ENCODE measurements at places on chromosomes 11 and 22.

GRCh38 chr22:32326647-32327046 lies 31.0 kb upstream of the RFPL3 start:
- no peak for DNase-seq

DNA sequence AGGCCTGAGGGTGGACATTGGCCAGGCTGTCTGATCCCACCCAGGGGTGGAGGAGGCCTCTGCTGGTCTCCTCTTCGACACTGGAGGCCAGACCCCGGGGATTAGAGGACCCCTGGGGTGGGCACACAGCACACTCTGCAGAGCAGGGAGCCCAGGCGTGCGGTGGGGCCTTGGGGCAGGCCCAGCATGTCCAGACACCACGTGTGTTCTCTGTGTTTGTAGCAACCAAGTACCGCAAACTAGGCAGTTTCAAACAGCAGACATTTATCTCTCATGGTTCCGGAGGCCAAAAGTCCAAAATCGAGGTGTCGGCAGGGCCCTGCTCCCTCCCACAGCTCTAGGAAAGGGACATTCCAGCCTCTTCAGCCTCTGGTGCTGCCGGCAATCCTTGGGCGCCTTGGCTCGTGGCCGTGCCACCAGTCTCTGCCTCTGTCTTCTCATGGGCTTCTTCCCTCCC lies 1.5 kb downstream of the PANX2 start:
- no peak for DNase-seq

DNA sequence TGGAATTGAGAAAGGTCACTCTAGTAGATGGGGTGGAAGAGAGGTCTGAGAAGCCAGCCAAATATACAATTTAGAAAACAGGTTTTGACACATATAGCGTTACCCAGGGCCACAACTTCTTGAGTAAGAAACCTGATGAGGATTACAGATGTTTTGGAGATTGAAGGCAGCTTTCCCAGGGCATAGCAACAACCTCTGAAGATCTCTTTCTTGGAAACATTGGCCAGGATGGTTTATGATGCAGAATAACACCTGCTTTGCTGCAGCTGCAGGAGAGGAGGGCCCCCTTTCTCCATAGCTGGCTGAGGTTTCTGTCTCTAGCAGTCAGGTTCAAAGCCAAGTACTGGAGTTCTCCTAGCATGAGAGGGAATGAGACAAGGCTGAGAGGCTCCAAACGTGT lies 75.1 kb upstream of the NUP50 start:
- no peak for DNase-seq

GRCh38 chr11:46710821-46711269 lies 8.2 kb upstream of the F2 start:
- peak; percentile 65 for DNase-seq

- no peak for DNase-seq
Observed at GRCh38 chr11:120660024-120660565, 148.5 kb downstream of the GRIK4 start.

GRCh38 chr22:34943830-34944229 lies 122.1 kb upstream of the ISX start:
- DNase-seq: no peak

- DNase-seq: no peak
Observed at GRCh38 chr11:134003792-134004495, 47.2 kb upstream of the IGSF9B start.

GRCh38 chr11:92967867-92968266 lies 1.6 kb upstream of the MTNR1B start:
- DNase-seq: no peak

DNA sequence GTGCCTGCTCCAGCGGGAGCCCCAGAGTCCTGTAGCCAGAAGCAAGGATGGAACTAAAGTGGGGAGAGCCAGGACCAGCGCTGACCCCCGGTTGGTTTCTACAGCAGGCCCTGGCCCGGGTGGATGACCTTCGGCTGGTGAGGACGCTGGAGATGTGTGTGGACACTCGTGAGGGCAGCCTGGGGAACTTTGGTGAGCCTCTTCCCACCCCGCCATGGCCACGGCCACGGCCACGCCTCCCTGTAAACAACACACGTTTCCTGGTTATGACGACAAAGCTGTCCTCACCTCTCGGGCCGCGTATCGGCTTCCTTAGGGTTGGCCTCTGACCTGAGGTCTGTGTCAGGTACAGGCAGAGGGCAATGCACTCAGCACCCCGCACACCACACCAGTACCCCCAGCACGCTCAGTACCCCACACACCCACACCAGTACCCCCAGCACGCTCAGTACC lies 4.1 kb downstream of the LRRC56 start:
- DNase-seq: no peak

DNA sequence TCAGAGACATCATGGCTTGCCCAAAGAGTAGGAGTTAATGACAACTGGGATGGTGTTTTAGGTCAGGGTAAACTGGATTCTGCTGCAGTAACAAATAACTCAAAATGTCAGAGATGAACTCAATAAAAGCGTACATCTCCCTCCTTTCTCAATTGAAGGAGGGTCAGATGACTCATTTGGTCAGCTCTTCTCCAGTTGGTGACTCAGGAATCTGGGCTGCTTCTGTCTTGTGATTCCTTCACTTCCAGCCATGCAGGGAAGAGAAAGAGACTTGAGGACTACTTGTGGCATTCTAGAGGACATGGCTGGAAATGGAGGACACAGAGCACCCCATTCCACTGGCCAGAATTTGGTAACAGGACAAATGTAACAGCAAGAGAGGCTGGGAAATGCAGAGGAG lies 3.2 kb upstream of the SYT13 start:
- DNase-seq: no peak

DNA sequence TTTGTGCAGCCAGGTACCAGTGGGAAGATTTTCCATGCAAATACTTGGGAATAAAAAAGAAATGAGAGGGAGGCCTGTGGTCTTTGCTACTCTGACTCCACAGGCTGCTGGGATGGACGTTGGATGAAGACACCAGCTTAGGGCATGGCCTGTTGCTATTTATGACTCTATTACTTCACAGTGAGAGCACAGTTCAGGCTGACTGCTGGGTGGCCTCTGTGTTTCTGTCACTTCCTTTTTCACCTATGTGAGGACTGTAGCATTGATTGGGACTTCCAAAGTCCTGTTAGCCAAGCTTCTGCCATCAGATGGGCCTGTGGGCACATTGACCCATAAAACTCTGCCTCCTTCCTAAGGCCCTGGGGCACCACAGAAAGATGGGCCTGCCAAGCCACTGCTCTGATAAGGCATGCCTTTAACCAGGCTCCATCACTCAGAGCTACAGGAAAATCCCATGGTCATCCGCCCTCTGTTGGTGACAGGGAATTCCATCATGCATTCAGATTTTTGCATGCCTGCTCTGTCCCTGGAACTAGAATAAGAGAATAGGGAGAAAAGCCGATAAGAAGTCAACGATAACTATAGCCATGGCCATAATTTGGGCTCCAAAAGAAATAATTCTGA lies 64.6 kb downstream of the KCNJ1 start:
- no peak for DNase-seq

DNA sequence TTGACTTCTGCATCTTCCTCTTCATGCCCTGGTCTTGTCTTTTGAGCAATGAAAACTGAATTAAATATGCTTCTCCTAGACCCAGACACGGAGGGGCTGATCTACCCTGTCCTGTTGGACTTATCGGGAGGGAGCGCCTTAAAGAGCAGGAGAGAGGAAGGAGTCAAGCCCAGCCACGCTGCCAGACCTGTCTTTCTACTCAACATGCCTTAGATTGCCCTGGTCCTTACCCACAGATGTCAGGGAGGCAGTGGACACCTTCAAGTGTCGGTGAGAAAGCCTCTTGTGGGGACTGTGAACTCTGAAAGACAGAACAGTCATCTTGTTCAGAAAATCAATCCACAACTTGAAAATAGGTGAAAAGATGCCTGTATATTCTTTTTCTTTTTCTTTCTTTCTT lies 61.8 kb downstream of the IRAG1 start:
- DNase-seq: no peak

DNA sequence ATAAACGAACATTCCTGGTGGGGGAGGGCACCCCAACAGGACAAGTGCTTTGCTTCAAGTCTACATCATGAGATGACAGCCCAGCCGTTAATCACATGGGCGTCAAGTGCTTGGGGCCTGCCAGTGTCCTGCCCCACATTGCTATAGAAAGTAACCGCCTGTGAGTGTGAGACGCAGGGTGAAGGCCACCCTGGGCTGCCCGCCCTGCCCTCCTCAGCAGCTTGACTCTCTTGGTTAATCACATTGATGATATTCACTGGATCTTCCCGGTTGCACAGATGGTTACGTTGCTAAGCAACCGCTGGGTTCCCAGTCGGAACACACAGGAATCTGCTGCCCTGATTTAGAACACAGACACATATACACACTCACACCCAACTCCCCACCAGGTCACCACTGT lies 79.3 kb downstream of the CTTN start:
- peak; percentile 78 for DNase-seq

DNA sequence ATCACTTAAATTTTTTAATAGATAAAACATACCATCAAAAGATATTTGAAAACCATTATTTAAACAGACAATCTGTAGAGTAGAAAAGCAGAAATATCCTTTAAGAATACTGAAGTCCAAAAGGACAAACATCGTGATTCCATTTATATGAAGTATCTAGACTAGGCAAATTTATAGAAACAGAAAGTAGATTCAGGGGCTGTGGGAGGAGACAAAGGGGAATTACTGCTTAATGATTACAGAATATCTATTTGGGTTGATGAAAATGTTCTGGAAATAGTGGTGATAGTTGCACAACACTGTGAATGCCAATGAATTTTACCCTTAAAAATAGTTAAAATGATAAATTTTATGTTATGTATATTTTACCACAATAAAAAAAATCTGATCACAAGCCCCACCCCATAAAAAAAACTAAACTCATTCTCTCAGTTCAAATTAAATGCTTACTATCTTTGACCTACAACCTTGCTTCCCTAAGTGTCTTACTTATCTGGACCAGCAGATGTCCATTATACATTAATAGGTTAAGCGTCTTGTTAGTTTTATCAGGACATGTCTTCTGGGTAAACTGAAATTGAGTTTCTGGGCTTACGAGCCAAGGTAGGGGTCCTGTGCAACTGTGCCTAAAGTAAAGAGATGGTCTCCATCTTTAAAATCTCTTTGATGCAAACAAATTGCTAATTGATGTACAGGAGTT lies 86.3 kb downstream of the FCHSD2 start:
- no peak for DNase-seq

DNA sequence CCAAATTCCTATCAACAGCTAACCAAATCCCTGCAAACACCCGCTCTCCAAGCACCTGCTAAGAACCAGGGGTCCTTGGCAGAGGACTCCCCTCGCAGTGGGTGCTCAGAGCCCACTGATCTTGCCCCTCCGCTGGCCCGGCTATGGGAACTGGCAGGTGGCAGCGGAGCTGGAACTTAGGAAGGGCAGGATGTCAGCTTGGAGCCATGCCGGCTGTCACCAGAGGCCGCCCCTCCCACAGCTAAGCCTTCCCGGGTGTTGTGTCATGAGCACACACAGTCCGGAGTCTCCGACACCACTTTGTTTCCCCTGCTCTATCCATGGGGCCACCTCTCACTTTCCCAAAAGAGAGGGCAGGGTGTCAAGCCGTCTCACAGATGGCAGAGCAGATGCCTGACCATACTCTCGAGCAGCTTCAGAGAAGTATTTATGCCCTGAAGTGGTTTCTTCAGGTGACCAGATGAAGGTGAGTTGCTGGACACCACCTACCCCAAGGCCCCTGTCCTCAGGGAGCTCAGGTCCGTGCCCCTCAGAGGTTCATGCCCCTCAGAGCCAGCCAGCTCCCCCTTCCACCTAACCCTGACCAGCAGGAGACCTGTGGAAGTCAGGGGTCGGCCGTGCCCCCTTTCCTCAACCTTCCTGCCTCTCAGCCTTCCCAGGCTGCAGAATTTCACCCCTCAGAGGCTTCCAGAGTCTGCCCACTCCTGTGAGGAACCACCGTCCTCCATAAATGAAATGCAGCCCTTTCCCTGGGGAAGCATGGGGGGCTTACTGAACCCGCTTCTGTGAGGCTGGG lies 545.7 kb upstream of the B3GAT1 start:
- DNase-seq: no peak

GRCh38 chr11:8709002-8709672 lies 26.5 kb downstream of the RPL27A start:
- no peak for DNase-seq

DNA sequence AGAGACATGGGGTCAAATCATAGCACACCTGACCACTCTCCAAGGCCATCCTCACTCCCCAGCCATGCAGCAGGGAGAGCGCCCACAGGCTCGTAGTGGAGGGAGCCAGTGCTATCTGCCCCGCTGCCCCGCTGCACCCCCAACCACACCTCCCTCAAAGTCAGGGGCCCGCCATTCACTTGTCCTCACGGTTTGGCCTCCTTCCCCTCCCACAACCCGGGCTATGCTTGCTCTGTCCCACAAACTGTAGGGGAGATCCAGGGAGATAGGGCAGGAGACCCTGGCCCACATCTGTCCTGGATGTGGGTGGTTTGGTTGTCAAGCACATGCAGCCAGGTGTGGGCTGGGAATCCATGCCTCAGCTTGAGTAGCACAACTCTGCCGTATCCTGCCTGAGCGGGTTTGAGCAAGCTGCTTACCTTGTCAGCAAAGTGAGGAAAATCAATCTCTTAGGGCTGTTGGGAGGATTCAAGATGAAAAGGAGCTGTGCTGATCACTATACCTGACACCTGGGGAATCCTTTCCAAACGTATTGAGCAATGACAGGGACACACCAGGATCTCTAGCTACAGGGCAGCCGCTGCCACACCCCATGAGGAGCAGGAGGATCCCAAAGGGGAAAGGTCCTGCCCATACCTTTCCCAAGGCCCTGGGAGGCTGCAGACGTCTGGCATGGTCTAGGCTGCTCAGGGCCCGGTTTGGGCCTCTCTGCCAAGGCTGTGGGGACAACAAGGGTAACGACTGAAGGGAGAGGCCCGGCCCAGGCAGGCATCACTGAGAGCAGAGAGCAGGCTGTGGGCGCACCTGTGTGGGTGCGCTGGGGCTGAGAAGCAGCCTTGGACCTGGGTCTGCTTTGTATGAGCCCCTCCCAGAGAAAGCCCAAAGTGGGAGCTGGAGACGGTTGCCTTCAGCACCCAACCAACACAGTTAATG lies 23.3 kb downstream of the KCNJ5 start:
- no peak for DNase-seq

GRCh38 chr22:39745789-39746188 lies 147.8 kb downstream of the ENTHD1 start:
- no peak for DNase-seq

GRCh38 chr11:75851203-75851602 lies 36.2 kb downstream of the UVRAG start:
- no peak for DNase-seq

- no peak for DNase-seq
Observed at GRCh38 chr11:74318241-74318932, 6.9 kb upstream of the P4HA3 start.

DNA sequence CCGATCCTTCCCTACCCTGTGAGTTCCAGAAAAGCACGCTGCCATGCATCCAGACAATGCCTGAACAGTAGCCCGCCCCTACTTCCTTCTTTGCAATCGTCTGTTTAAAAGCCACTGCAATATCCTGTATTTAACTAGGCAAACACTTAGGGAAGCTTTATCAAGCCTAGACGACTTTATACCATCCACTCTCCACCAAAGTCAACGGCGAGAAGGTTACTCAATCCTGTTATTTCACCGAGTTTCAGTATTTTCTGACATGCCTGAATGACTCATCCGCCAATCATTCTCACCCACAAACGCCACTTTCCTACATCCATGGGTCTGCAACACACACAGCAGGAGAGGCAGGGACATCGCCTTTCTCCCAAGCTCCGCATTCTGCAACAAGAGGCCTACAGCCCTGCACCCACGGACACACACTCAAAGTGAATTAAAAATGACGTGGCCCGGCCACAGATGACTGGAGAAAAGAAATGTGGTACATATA lies 9.3 kb downstream of the CELSR1 start:
- peak; percentile 56 for DNase-seq
